ENCODE measurements at places on chromosomes 11 and 22.

GRCh38 chr22:28769394-28770085 lies 3.0 kb upstream of the CCDC117 start:
- DNase-seq: no peak

- no peak for DNase-seq
These were observed 7.6 kb upstream of the CHKA start for GRCh38 chr11:68128682-68129327.

GRCh38 chr11:68041617-68042218 lies 2.9 kb downstream of the TCIRG1 start:
- no peak for DNase-seq

- DNase-seq: no peak
These were observed 96.2 kb downstream of the RASSF10 start for GRCh38 chr11:13105237-13105844.

DNA sequence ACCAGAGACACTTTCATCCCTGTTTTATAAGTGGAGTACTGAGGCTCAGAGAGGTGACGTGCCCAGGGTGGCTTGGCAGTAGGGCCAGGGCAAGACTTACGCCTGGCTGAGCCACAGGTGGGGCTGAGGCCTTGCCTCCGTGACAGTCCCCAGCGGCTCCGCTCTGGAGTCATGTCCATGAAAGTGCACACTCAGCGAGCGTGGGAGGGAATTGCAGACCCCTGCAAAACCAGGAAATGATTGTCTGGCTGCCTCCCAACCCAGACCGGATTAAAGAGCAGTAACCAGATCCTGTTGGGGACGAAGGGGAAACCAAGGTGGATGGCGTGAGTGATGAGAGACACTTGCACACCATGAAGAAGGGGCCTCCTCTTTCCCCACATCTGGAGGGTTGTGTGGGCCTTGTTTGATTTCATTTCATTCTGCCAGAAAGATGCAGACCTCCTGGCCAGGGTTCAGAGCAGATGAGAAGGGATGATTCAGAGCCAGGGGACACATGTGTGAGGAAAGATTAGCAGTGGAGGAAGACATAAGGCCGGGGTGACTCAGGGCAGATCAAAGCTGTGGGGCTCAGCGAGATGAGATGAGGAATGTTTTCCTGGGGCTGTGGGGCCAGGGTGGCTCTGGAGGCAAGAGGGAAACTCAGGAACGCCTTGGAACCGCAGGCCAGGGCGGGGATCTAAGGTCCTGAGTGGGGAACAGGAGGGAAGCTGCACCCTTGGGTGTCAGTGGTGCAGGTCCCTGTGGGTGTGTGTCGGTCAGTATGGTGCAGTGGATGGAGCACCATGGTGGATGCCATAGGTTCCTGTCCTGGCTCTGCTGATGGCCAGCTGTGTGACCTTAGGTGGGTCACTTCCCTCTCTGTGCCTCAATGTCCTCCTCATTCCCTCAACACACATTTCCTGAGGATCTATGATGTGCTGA lies 29.9 kb upstream of the LRRC32 start:
- no peak for DNase-seq

DNA sequence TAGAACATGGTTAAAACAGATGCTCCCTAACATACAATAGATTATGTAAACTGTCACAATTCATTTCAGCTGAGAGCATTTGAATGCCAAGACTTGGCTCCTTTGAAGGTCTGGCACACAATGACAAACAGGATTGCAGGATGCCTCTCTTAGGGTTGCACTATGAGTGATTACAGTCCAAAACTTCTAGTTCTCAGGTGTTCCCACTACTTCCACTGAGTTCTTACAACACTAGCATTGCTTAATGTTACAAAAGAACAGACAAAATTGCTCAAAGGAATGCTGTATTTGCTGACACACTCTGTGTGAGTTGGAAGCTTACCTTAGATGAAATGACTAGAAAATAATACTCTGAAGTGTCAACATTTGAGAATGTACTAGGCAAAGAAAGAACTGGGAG lies 2413.8 kb upstream of the RAG2 start:
- no peak for DNase-seq

All from stimulated activated CD4-positive, alpha-beta T cell treated with anti-CD3 and anti-CD28 coated beads, Interleukin-4, amount 100 ng/mL, for 4 hours (primary cell).